ENCODE measurements at places on chromosomes 5 and 9. TPM values are rescaled to one million over a fixed set of nuclear protein-coding genes. Genes with fewer than 3 reads are reported as not detected.

ADRB2 gene
- 0.69 TPM for polyA plus RNA-seq

CDC20B gene
- polyA plus RNA-seq = not detected

SHROOM1 gene
- polyA plus RNA-seq = 1.4 TPM

CANX gene
- polyA plus RNA-seq = 143 TPM

C9orf50 gene
- not detected for polyA plus RNA-seq

UNC13B gene
- polyA plus RNA-seq = 8.0 TPM

RRAGA gene
- 47.6 TPM for polyA plus RNA-seq

FIBCD1 gene
- polyA plus RNA-seq = not detected

CARD6 gene
- 4.6 TPM for polyA plus RNA-seq

CDH9 gene
- polyA plus RNA-seq = not detected

SPINK13 gene
- polyA plus RNA-seq = not detected

SHC3 gene
- polyA plus RNA-seq = not detected

LMX1B gene
- not detected for polyA plus RNA-seq

ABLIM3 gene
- polyA plus RNA-seq = 15.8 TPM

GFM2 gene
- 4.1 TPM for polyA plus RNA-seq

CDH18 gene
- not detected for polyA plus RNA-seq

ADAMTS19 gene
- polyA plus RNA-seq = 0.79 TPM

ESM1 gene
- polyA plus RNA-seq = 0.59 TPM

PCDHGA5 gene
- 1.4 TPM for polyA plus RNA-seq

SPAG8 gene
- polyA plus RNA-seq = 4.4 TPM

NR2F1 gene
- polyA plus RNA-seq = not detected

NMUR2 gene
- polyA plus RNA-seq = not detected

CDHR2 gene
- polyA plus RNA-seq = 21.5 TPM

HMCN2 gene
- polyA plus RNA-seq = 0.25 TPM

FBXL7 gene
- 9.4 TPM for polyA plus RNA-seq

HTR1A gene
- not detected for polyA plus RNA-seq

LCN9 gene
- polyA plus RNA-seq = not detected

Data from aorta (tissue), 5 donors.